Dermis microvascular lymphatic vessel endothelial cell (primary cell): ENCODE measurements at places on chromosomes 3 and 15. TPM values are rescaled to one million over a fixed set of nuclear protein-coding genes. Genes with fewer than 3 reads are reported as not detected.
A peak's percentile ranks its signal among the peaks of the same experiment; 100 is the strongest.

Gene SHISA5
- 71.8 and 91.9 TPM in 2 replicates for total RNA-seq

DNA sequence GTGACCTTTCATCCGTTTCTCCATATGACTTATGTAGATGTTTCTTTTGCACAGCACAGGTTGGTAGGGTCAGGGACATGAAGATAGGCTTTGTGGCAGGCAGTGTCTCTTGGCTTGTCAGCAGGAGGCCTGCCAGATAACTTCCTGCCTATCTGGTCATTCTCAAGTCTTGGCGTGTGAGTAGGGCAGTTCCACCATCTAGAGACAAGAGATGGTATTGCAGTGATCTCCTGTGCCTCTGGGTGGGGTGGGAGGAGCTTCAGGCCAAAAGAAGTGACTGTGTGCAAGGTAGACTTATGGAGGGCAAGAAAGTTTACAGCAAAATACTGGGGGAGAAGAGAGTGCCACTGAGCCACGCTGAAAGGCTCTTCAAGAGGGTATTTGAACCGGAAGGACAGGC is 11.0 kb downstream of the TEX264 start:
- DNase-seq: peak; percentile 69

- DNase-seq: no peak
Measured at GRCh38 chr3:39317571-39318169, 11.8 kb upstream of the CCR8 start.

GRCh38 chr15:57551715-57552677 is 39.7 kb upstream of the MYZAP start:
- DNase-seq: no peak

DNA sequence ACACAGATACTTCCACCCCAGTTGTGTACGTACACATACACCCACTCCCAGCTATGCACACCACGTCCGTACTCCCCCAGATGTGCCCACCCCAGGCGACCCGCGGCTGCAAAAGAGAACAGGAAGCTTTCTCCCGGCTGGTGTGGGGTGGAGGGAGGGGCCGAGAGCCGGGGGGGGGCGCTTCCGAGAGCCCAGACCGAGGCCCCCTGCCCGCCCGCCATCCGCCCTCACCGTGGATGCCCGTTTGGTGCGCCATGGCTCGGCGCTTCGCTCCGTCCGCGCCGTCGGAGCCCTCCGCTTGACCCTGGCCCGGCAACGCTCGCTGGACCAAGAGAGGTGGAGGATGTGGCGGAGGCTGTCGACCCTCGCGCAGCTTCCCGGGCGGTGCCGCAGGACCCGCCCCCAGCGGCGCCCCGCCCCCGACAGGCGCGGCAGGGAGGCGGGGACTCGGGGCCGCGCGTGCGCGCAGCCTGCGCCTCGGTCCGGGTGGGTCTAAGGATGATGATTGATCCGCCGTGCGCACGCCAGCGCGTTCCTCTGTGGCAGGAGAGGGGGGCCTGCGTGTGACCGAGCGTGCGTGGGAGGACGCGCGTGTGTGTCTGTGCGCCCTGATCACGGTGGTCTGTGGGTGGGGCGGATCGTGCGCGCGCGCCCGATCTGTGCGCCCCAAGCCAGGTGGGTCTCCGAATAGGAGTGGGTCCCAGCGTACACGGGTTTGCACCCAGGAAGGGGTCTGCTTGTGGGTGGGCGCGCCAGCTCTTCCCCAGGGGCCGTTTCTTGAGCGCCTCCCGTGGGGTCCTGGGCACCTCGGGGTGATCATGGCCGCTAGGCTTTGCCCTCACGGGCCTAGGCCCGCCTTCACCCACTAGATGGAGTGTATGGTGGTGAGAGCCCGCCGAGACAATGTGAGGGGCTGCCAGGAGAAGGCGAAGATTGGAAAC is at the start of gene TWF2:
Gene TWF2 (minus strand): TSS at position 398 of the 941 bp plus-strand sequence. CDS start 142 bp downstream, at position 256.
- DNase-seq: peak; percentile 81

DNA sequence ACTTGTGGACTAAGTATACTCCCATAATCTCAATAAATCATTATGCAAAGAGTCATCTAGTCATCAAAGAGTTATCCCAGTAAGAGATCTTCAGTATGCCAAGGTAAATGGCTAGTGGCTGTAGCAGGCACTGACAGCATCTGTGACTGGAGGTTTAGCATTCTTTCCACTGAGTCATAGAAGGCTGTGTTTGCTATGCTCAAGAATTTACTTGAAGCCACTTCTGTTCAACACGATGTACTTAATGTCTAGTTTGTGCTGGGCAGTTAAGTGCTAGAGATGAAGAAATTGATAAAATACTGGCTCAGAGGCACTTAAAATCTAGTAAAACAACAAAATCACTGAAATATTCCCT is 13.0 kb downstream of the ZBED2 start:
- no peak for DNase-seq
